ENCODE measurements at places on chromosomes 12 and 14.

GRCh38 chr12:52197371-52198231, 5.8 kb upstream of the KRT80 start:
- peak; percentile 65 for DNase-seq

DNA sequence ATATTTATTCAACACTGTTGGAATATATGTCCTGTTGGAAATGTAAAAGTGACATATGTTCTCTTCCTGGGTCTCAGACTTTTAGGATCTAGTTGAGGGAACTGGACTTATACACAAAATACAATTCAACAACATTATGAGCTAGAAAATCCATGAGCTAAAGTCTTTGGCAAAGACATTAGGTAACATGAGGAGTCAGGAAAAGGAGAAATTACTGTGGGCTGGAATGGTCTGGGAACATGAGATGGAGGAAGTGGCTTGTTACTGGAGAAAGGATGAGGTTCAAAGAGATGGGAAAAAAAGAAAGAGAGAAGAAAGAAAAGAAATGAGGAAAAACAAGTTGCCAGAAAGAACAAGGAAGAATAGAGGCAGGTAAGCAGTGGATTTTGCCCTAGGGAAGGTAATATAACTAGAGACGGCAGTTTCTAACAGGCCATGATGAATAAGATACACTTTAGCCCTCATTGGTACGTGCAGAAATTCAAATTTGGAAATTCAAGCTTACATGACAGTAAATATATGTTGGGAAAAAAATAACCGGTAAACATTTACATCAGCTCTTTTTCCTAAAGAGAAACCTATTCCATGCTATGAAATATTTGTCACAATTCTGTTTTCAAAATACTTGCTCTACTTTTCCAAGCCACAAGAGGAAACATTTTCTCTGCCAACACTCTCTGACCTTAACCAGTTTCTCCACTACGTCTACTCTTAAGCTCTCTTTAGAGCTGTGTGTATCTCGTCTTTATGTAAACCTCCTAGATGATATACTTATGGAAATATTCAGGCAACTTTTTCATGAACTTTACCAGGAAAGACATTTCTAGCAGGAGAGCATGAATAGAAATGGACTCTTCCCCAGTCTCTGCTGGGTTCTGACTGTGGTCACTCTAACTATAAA, 268.8 kb upstream of the BTG1 start:
- DNase-seq, result no peak

- DNase-seq, result peak; percentile 44
Measured at GRCh38 chr14:31206536-31207286, 882 bp downstream of the HECTD1 start.

- no peak for DNase-seq
Measured at GRCh38 chr14:61122862-61123261, 141.8 kb downstream of the SLC38A6 start.

- no peak for DNase-seq
Measured at GRCh38 chr12:48613321-48613720, 43.5 kb upstream of the LALBA start.

DNA sequence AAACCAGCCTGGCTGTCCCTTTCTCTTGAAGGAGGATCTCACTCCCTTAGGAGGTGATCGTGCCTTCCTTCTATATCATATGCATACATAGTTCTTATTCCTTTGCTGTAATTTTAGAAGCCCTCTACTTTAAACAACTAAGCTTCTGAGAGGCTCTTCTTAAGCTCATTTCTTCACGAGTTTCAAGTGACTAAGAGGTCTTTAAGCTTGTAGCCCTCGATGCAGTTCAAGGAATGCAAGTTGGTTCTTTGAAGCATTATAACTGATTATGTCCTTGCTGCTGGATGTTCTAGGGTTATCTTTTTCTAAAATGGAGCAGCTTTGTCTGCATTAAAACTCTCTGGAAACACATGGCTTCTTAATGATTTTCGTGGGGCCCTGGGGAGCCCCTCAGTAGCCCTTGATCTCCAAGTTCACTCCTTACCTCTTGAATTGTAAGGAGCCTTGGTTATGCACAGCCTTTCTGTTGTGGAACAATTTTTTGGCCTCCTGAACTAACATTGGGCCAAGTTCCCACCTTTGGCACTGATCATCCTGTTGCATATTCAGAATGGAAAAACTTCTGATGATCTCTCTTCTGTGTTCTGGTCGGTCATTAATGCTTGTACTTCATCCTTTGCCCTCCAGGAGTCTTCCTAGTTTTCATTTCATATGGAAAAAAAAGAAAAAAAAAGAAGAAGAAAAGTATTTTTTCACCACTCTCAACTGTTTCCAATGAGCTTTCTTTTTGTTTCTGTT, 12.6 kb downstream of the RASSF8 start:
- DNase-seq, result no peak

- DNase-seq, result no peak
Measured at GRCh38 chr12:132029503-132030300, 80.0 kb downstream of the EP400 start.

DNA sequence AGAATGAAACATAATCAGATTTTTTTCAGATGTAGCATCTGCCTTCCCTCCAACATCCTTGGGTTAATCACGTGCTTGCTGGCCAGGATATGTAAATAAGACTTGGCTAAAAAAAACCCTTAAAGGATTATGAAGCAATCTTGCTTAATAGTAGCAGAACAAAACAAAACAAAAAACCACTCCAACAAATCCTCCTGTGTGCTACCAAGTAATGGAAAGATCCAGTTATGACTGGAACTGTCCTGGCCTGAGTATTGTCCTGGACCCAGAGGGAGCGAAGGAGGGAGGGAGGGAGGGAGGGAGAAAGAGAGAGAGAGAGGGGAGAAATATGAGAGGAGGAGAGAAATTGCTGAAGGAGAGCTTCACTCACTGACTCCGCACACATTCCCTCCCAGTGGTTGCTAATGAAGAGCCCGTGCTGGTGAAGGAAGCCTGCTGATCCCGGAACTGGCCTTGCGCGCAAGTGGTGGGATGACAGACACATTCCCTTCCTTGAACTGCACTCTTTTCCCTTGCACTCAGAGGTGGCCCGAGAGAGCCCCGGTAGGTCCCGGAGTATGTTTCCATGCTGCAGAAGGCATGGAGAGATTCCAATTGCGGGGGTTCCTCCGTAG, 57.2 kb downstream of the HMGA2 start:
- peak; percentile 42 for DNase-seq

GRCh38 chr14:101072070-101072469, 168.5 kb upstream of the RTL1 start:
- DNase-seq, result no peak

GRCh38 chr12:94718114-94718513, 67.8 kb upstream of the TMCC3 start:
- no peak for DNase-seq
